ENCODE measurements at places on chromosomes 1 and 21.

DNA sequence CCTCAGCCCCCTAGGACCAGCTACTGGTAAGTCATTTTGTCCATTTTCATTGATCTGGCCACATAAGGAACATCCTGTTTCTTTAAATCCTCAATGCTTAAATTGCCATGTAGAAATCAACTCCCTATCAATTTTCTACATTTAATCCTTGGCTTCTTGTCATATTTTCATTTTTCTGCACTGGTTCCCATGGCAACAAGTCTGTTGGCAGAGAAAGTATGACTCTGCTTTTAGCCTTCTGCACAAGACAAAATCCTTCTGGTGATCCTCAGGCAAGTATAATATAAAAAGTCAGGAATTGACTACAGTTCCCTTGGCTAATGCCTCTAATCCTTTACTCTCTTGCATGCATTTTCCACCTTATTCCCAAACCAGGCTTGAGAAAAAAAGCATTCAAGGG, 65.0 kb downstream of the LRRC40 start:
- DNase-seq = no peak

GRCh38 chr1:212238552-212238951, 46.7 kb upstream of the PPP2R5A start:
- DNase-seq = no peak

DNA sequence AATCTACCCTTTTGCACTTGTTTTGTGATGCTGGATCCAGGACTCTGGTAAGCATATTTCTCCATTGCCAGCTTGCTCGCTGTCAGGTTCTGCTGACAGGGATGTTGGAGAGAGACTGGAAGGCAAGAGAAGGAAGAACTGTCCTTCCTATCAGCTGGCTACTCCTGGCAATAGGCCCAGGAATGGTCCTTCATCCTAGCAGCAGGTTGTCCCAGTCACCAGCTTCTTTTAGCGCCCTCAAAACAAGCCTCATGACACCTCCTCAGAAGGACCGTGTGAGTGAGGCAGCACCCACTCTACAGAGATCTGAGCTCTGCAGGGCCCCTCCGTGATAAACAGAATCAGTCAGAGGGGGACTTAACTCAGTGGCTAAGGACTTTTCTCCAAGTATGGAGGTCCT, 33.1 kb upstream of the SLAMF9 start:
- no peak for DNase-seq

GRCh38 chr1:41255978-41256377, 13.9 kb upstream of the SCMH1 start:
- DNase-seq = no peak

DNA sequence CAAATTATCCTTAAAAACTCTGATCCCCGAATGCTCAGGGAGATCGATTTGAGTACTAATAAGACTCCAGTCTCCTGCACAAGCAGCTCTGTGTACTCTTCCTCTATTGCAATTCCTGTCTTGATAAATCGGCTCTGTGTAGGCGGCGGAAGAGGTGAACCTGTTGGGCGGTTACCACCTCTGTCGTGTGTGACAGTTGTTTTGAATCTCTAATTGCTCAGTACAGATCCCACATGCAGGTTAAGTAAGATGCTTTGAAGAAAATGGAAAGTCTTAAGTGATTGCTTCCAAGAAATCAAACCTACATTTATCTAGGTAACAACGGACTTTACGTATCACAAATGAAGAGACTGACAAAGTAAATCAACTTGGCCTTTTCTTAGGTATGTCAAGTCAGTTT, 35.5 kb downstream of the COA6 start:
- peak; percentile 54 for DNase-seq

Data from activated T-cell treated with anti-CD3 and anti-CD28 coated beads for 24 hours (primary cell).